ENCODE measurements at places on chromosomes 16 and 17. TPM values are rescaled to one million over a fixed set of nuclear protein-coding genes. Genes with fewer than 3 reads are reported as not detected.

The WNK4 gene
- not detected for total RNA-seq

The RPL26 gene
- total RNA-seq = 3,681 TPM

GRCh38 chr17:56933151-56933745 lies 19.4 kb upstream of the TRIM25 start:
- peaks cover 9% of the 10 kb centered on the region for H3K36me3 ChIP-seq
- no peaks in the 10 kb centered on the region for H3K27me3 ChIP-seq
- no peak for DNase-seq
- no peak overlapping the region for H3K27ac ChIP-seq
- H3K4me3 ChIP-seq = no peak overlapping the region
- H3K4me1 ChIP-seq = no peaks in the 10 kb centered on the region

- no peak overlapping the region for H3K27ac ChIP-seq
- H3K27me3 ChIP-seq = no peaks in the 10 kb centered on the region
- H3K36me3 ChIP-seq = no peaks in the 10 kb centered on the region
- DNase-seq = no peak
These were observed 64.1 kb upstream of the CACNG4 start for GRCh38 chr17:66900126-66901010.

- peak overlapping the region; percentile 86 for H3K27ac ChIP-seq
- H3K4me1 ChIP-seq = peaks cover 26% of the 10 kb centered on the region
- peak overlapping the region; percentile 69 for H3K4me3 ChIP-seq
- DNase-seq = no peak
- no peaks in the 10 kb centered on the region for H3K36me3 ChIP-seq
- no peaks in the 10 kb centered on the region for H3K27me3 ChIP-seq
These were observed 567 bp downstream of the UBB start for GRCh38 chr17:16381496-16381820.

- H3K27me3 ChIP-seq = no peaks in the 10 kb centered on the region
- no peaks in the 10 kb centered on the region for H3K4me1 ChIP-seq
- H3K36me3 ChIP-seq = no peaks in the 10 kb centered on the region
- no peak for DNase-seq
These were observed 279.2 kb upstream of the RPL38 start for GRCh38 chr17:73924114-73924908.

DNA sequence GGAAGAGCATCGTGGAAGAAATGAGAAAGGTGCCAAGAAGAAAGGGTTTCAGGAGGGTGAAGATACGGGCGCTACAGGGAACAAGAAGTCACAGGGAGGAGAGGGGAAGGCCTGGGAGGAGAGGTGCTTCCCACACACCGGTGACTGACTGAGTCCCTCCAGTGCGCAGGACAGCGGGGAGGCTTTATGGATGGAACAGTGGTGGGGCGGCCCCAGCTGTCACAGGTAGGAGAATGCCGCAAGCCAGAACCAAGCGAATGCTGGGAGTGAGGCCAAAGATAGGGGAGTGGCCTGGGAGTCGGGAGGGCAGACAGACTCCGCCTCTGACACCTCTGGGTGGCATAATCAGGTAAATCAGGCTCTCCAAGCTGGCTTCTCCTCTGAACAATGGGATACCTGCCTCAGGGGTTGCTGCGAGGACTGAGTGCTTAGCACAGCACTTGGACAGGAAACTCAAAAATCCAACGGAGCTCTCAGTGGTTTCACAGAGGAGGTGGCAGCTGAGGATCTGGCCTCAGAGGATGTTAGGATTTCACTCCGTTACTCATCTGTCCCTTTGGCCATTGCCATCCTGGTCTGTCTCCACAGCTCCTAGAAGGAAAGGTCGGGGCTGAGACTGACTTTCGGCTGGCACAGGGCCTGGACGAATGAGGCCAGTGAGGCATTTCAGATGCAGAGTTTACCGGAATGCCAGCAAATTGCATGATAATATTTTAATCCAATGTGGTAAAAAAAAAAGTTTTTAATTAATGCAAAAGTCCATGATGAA lies 717 bp upstream of the CNP start:
- H3K27ac ChIP-seq = peak overlapping the region; percentile 95
- DNase-seq = peak; percentile 80
- H3K36me3 ChIP-seq = no peaks in the 10 kb centered on the region
- no peaks in the 10 kb centered on the region for H3K27me3 ChIP-seq
- peaks cover 40% of the 10 kb centered on the region for H3K4me1 ChIP-seq

GRCh38 chr16:69924041-69924775 lies 26.9 kb upstream of the CLEC18A start:
- H3K36me3 ChIP-seq = peaks cover under 1% of the 10 kb centered on the region
- no peak overlapping the region for H3K4me3 ChIP-seq
- no peak for DNase-seq
- H3K27me3 ChIP-seq = no peaks in the 10 kb centered on the region

- no peak overlapping the region for H3K27ac ChIP-seq
- H3K4me3 ChIP-seq = no peak overlapping the region
- no peaks in the 10 kb centered on the region for H3K4me1 ChIP-seq
- DNase-seq = no peak
- H3K27me3 ChIP-seq = no peaks in the 10 kb centered on the region
These were observed 36.0 kb upstream of the CCL1 start for GRCh38 chr17:34398990-34399389.

DNA sequence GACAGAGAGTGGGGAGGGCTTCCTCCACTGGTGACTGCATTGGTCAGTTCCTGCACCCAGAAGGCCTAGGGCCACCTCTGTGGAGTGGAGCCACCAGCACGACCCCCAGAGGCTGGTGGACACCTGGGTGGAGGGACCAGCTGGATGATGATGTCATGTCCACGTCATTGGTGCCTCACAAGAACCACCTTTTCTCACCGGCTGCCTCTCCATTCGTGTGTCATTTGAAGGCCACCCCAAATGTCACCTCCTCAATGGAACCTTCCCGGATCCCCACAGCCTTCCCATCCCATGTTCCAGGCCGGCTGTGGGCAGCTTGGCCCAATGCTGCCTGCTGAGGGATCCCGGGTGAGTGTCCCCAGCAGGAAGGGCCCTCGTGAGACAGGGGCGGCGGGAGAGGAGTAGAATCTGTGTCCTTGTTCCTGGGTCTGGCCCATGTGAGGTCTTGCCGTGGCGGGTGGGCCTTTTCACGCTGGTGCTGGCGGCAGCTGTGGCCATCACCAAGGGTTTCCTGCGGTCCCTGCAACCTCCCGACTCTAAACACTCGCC lies 9.1 kb upstream of the CHMP6 start:
- H3K27me3 ChIP-seq = no peaks in the 10 kb centered on the region
- H3K4me3 ChIP-seq = no peak overlapping the region
- DNase-seq = no peak
- peaks cover 37% of the 10 kb centered on the region for H3K4me1 ChIP-seq

- no peaks in the 10 kb centered on the region for H3K4me1 ChIP-seq
- no peak overlapping the region for H3K27ac ChIP-seq
- no peak for DNase-seq
- no peak overlapping the region for H3K4me3 ChIP-seq
- H3K27me3 ChIP-seq = no peaks in the 10 kb centered on the region
- H3K36me3 ChIP-seq = no peaks in the 10 kb centered on the region
These were observed 79.6 kb downstream of the PGS1 start for GRCh38 chr17:78458091-78458490.
